Mucosa of descending colon (tissue), 3 donors: ENCODE measurements at places on chromosomes 1 and 21. TPM values are rescaled to one million over a fixed set of nuclear protein-coding genes. Genes with fewer than 3 reads are reported as not detected.
A peak's percentile ranks its signal among the peaks of the same experiment; 100 is the strongest.

Gene TUT4
- total RNA-seq = 20.8 TPM

Gene KRTAP13-3
- total RNA-seq = not detected

Gene PRRX1
- total RNA-seq = 4.4 TPM

Gene FCER1A
- total RNA-seq = 1.1 TPM

GRCh38 chr21:45263534-45263933 is 24.2 kb downstream of the POFUT2 start:
- DNase-seq = no peak

- no peak for DNase-seq
Measured at GRCh38 chr1:96698342-96698983, 23.1 kb upstream of the PTBP2 start.

DNA sequence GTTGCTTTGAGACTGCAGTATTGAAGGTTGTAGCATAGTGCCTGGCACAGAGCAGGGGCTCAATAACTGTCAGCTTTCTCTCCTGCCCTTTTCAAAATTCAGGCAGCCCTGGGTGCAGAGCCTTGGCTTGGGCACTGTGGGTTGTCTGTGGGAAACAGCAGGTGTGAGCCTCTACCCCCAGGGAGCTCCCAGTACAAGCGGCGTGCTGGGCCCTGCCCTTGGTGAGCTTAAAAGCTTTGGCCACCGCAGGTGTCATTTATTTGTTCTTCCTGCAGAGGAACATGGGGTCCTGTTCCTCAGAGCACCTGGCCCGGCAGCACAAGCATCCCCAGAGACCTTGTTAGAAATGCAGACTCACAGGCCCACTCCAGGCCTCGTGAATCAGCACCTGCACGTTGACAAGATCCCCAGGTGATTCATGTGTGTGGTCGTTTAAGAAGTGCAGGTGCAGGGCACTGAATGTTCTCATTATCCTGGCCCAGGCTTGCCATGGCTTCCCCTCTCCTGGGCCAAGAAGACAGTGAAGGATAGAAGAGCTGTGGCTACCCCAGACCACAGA is 29.9 kb upstream of the IGSF21 start:
- DNase-seq = no peak

DNA sequence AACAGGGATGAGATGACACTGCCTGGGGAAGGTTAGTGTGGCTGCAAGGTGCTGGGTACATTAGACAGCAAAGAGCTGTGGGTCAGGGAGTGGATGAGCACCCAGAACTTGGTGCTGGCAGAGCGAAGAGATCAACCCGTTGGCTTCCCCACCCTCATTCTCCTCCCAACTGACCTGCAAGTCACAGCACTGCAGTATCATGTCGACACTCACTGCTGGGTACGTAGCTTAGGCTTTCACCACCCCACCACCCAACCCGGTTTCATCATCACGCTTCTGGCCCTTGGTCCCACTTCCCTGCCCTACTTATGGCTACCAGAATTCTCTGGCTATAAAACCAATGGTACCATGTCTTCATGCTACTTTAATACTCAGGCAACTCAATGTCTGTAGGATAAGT is 73.6 kb upstream of the LYST start:
- DNase-seq = no peak

- peak; percentile 70 for DNase-seq
Measured at GRCh38 chr1:54791880-54792522, 9.1 kb downstream of the TTC22 start.

DNA sequence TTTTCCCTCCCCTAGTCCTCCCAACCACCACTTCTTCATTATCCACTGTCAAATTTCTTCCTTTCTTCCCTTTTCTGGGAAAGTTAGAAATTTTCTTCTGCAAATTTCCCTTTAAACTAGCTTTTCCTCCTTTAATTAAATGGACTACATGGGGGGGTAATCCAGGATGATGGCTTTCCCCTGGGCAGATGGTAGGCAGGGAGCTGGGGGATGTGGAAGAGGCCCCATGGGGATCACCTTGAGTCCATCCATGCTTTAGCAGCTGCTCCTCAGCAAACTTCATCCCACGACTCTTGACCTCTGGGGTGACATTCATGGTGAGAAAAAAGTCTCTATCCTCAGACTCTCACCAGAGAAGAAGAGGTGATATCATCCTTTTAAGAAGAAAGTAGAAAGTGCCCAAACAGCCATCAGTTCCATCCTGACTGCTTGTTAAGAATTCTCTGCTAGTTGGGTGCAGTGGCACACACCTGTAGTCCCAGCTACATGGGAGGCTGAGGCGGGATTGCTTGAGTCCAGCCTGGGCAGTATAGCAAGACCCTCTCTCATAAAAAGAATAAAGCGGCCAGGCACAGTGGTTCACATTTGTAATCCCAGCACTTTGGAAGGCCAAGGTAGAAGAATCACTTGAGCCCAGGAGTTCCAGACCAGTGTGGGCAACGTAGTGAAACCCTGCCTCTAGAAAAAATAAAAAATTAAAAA is 2.4 kb downstream of the GPATCH4 start:
- DNase-seq = no peak

DNA sequence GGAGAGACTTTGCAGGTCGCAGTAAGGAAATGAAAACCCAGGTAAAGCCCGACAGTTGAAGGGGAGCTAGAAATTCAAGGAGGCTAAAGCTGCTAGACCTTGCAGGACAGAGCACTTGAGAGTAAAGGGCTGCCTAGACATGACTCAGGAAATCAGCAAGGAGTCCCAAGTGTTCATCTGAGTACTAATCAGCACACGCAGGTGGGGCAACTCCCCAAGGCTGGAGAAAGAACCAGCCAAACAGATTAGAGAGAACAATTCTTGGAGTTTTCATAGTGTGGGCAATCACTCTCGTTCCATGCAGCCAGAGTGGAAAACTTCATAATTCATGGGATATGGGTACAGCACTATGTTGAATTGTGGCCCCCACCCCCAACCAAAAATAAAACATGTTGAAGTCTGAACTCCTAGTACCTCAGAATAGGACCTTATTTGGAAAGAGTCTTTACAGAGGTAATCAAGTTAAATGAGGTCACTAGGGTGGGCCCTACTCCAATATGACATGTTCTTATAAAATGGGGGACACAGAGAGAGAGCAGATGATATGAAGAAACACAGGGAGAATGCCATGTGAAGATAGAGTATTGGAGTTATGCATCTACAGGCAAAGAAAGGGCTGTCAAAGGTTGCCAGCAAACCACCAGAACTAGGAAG is 28.0 kb downstream of the SYDE2 start:
- DNase-seq = no peak

DNA sequence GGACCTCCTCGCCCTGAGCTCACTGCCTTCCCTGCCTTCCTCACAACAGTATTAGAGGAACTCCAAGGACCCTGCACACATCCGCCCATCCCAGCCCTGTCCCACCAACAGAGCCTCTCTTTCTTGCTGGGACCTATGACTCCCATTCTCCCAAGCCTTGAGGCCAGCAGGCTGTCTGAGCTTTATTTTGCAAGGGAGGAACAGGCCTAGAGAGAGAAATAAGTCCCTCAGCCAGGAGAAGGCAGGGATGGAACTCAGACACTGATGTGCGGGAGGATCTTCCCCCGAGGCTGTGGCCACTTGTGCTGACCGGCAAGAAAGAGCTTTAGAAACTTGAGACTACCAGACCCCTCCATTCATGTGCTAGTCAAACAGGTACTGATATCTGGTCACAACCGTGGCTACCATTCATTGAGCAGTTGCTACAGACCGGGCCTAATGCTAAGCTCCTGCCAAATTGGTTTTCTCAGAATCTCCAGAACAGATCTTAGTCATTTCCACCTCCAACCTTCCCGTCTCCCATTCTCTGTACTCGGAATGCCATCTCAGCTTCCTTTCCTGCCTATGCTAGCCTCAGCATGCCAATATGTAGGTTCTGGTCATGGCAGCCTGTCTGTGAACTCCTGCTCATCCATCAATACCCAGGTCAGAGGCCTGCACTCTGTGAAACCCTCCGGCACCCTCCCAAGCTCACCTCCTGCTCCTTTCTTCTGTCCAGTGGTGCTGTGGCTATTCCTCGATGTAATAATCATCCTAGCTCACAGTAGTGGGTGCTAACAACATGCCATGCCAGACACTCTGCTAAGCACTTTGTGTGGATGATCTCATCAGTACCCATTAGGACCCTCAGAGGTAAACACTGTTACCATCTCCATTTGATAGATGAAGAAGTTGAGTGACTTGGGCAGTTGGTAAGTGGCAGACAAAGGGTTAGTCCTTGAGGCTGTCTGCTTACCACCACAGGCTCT is 3.8 kb downstream of the TMEM54 start:
- peak; percentile 10 for DNase-seq

DNA sequence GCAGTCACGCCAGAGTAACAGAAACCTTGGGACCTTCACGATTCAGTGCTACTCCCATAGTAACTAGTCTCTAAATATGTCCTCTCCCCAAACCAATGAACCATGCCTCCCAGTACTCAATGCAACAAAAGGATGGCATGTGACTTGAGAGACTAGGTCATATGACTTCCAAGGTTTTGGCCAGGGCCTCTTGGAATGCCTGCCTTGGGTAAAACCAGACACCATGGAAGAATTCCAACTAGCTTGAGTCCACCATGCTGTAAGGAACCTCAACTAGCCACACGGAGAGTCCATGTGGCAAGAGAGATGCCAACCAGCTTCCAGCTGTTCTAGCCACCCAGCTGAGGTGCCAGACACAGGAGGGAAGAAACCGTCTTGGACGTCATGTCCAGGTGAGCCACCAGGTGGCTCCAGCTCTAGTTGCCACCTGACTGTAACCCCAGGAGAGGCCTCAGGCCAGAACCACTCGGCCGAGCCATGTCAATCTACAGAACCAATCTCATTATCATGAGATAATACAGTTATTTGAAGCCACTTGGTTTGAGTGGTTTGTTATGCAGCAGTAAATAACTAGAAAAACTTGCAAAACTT is 115.0 kb downstream of the SYF2 start:
- peak; percentile 77 for DNase-seq

GRCh38 chr1:188425687-188426086 is 1596.9 kb downstream of the PLA2G4A start:
- DNase-seq = no peak

DNA sequence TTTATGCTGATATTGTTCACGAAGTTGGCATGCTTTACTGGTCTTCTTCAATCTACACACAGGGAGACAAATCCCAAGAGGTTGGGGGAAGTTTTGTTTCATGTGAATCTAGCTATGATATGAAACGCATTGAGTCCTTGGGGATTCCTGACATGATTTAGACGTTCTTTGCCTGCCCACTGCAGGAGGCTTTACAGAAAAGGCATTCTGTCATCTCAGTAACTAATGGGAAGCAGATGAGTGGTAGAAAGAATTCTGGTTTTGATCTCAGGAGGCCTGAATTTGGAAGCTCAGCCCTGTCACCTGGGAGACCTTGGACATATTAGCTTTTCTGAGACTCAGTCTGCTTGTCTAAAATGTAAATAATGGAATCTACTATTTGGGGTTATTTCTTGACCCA is 383.0 kb upstream of the NFIA start:
- DNase-seq = no peak

DNA sequence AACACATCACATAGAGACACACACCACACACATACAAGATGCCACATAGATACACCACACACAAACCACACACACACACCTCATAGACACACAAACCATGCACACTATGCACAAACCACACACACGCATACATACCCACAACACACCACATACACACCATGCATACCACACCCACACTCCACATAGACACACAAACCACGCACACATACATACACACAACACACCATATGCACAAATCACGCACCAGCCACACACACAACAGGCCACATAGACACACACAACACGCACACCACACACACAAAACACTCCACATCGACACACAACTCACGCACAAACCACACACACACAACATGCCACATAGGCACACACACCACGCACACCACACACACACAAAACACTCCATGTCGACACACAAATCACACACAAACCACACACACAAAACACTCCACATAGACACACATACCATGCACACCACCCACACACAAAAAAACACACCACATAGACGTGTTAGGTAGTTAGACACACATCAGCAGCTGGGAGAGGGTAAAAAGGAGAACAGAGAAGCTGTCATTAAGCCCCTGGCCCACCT is 49.5 kb upstream of the SLC19A1 start:
- no peak for DNase-seq

GRCh38 chr1:226404063-226404903 is 3.6 kb downstream of the PARP1 start:
- no peak for DNase-seq

DNA sequence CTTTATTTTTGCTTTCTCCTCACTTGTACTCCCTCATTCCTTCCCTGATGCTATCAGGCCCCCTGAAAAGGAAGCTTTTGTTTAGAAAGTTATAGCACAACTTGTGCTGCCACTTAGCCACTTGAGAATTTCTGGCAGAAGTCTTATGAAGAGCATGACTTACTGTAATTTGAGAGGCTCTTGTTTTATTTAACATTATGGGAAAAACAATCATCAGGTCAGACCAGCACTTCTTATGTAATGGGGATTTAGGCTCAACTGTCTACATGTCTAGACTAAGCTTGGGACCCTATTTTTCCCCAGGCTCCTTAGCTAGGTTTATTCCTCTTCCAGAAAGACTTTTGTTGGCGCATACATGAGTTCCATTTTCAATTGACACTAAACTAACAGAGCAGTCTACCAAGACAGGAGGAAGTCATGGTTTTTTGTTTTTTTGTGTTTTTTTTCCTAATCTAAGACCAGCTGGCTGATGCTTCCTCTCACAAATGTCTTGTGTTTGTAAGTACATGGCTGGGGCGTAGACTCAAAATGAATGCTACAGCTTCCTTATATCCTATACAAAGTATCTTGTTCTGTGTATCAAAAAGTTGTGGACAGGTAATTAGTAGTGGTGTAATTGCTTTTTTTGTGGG is 31.5 kb downstream of the TNFSF4 start:
- DNase-seq = no peak

GRCh38 chr1:66434096-66434495 is 99.9 kb upstream of the SGIP1 start:
- no peak for DNase-seq

- no peak for DNase-seq
Measured at GRCh38 chr21:27078915-27079314, 112.0 kb upstream of the ADAMTS5 start.

DNA sequence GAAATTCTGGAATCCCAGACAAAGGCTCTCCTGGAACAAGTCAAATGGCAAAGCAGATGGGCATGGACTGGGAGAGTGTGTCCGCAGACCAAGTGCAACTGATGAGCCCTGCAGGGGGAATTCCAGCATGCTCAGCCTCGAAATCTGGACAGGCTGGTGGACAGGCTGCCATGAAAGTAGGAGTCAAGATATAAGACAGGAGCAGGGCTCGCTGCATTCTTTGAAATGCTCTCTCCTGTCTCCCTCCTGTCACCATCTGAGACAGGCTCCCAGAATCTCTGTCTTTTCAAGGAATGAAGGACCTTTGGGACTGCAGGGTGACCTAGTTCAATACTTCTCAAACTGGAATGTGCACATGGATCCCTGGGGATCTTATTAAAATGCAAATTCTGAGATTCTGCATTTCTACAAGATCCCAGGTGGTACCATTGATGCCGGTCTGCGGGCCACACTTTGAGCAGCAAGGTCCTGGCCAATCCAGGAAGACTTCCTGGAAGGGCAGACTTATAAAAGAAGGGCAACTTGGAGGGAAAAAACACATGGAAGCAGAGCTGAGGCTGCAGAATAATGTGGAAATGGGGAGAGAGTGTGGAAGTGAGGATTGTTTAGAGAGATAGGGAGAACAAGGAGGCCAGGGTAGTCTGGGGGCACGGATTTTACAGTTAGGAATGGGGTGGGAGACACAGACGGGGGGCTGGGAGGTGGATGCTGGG is 29.8 kb downstream of the TNNT2 start:
- no peak for DNase-seq

GRCh38 chr1:222543817-222544216 is 4.1 kb downstream of the HHIPL2 start:
- DNase-seq = no peak
